ENCODE measurements at places on chromosomes 12 and 14.

DNA sequence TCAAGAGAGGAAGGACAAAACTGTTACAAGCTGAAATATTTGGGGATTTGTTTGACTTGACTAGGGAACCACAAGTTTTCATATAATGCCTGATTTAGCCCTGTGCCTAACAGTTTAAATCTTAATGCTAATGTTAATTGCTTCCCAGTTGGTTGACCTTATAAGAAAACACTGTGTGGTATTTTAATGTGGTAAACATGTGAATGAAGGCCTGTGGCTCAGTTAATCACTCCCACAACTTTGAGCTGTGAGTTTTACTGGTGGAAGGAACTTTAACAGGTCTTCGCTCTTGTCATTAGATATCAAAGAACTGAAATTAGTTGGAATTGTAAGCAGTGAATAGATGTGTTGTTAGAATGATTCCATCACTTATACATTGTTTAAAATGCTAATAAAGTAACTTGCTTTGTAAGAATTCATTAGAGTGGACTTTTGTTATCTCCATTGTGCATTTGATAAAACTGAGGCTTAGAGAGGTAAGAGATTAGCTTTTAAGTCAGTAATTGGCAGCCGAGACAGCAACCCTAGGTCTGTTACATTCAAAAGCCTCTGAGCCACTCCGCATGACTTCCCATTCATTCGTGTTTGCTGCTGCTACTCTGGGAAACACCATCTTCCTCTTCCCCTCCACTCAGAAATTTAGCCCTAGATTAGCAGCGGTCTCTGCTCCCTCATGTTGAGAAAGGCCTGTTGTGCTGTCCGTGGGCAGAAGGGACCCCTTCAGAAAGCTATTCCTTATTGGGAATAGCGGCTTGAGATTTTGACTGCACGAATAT, 1.0 kb upstream of the TBK1 start:
- no peak for DNase-seq

- DNase-seq: no peak
These were observed 1.3 kb downstream of the HVCN1 start for GRCh38 chr12:110687396-110688169.

DNA sequence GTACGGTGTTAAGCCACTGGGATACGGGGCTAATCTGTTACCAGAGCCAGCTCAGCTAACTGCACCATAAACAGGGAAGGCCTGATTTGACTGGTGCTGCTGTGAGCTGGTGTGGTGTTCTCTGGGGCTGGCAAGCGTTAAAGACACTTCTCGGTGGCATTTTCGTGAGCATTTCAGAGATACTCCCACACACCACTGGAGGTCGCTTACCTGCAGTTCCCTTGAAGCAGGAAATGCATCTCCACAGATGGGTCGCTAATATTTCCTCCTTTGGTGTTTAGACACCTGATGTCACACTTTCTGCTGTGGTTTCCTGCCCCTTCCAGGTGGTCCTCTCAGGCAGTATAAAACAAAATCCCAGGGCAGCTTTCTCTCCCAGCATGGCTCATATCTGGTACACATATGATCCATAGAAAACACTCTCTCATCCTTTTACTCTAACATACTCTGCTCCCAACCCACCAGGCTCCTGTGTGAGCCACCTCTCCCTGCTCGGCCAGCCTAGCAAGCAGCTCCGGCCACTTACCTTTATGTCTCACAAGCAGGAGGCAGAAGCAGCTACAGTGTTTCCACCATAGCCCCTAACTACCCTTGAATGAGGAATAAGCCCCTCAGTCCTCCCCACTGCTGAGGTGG, 129.9 kb upstream of the GRIN2B start:
- no peak for DNase-seq

DNA sequence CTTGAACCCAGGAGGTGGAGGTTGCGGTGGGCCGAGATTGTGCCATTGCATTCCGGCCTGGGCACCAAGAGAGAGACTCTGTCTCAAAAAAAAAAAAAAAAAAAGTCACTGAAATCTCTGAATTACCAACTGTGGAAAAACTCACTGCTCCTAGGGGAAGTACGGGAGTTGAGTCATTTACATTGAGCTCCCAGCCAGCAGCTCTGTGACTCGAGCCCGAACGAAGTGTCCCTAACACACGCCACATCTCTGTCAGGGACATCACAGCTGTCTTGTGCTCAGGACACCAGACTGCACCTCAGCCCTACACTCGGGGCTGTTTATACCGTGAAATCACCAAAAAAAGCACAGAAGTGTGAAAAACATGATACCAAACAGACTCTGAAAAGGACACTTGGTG, 21.1 kb downstream of the ATP6V0A2 start:
- no peak for DNase-seq

DNA sequence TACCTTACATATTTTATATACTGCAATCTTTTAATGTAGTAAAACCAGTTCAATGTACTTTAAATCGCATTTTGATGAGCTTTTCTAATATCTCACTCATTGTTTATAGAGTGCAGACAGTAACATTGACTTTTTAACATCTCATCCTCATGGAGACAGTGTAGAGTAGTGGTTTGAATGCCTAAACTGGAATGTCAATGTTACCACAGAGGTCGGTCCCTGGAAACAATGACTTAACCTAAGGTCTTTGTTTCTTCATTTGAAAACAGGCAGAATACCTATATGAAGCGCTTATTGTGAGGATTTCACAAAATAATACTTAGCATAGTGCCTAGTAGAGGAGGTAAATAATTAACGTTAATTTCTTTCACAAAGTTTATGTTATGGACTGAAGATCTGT, 5.0 kb downstream of the CDK17 start:
- DNase-seq: no peak

- DNase-seq: no peak
These were observed 75.5 kb upstream of the CPM start for GRCh38 chr12:69008520-69008919.

- DNase-seq: no peak
These were observed 1.5 kb downstream of the ATP2B1 start for GRCh38 chr12:89706986-89707702.

GRCh38 chr12:41923351-41923750, 221.3 kb downstream of the GXYLT1 start:
- DNase-seq: no peak

DNA sequence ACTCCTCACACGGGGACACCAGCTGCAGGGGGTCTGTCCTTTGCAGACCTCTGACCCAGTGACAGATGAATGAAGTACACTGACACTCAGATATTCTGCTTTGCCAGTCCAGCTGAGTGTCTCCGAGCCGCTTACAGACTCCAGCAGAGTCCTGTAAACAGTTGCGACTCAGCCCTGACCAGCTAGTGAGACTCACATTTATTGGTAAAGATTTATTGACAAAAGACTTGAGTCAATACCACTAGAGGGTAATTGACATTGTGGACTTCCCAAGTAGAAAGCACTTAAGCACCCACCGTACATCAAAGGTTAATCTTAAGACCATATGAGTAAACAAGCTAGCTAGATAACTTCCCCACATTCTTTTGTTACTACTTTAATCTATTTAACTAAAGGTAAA, 9.8 kb upstream of the FKBP4 start:
- no peak for DNase-seq

DNA sequence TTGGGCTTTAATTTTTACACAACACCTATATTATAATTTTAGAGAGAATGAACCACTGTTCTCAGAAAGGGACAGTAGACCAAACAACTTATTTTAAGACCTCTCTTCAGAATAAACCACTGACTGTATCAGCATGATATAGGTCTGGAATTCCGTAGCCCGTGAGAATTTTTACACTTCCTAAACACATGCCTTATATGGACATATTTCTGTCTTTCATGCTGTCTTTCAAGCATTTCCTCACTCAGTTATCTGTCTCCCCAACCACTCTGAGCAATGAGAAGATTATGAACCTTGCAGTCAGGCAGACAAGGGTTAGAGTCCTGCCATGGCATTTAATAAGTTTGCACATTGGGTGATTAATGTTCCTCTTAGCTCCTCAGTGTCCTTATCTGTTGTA, 17.4 kb upstream of the NEUROD4 start:
- no peak for DNase-seq

DNA sequence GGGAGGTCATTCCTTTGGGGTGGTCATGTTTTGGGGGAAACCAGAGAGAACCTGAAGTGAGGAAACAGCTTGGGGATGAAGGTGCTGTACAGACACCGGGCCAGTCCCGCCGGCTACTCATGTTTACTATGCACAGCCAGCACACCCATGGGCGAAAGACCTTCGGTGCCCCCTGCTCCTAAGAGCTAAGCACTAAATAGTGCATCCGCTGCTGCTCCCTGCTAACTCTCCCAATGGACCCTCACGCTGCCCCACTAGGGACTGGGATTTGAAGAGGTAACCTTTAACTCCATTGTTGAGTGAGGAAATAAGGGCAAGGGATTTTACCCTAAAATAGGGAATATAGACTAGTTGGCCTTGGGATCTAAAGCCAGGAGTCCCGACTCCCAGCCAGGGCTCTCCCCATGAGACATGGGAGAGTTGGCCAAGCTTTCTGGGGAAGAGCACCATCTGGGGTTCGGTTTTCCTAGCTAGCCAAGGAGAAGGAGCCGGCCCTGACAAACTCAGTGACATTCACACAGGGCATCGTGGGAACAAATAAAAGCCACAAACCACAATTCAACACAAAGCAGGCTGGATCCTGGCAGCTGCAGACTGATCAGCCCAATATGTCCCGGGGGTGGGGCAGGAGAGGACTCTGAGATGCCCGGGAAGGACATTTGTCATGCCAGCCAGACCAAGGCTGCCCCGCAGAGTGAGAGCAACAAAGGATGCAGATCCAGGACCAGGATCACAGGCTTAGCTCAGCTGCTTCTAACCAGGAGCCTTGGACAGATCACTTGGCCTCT, 91.7 kb downstream of the SINHCAF start:
- DNase-seq: no peak

DNA sequence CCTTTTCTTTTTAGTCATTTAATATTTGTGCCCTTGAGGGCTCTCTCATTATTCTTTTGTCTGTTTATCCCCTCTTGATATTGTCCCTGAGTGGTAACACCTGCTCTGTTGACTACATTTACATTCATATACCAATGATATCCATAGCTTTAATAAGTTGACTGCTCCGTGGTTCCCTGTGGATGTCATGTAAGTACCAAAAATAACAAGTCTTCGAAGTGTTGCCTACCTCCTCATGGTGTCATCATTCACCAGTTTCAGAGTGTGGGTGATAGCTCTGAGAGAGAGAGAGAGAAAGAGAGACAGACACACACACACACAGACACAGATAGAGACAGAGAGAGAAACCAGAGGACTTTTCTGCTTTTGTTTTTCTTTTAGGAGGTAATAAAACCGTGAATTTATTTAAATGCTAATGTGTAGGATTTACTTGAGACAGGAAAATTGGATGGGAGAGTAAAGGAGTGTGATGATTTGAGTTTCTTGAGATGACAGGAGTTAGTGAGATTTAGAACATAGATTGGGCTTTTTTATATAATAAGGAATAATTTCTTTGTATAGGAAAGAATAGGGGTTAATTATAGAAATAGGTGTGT, 52.2 kb downstream of the PAPOLA start:
- no peak for DNase-seq

DNA sequence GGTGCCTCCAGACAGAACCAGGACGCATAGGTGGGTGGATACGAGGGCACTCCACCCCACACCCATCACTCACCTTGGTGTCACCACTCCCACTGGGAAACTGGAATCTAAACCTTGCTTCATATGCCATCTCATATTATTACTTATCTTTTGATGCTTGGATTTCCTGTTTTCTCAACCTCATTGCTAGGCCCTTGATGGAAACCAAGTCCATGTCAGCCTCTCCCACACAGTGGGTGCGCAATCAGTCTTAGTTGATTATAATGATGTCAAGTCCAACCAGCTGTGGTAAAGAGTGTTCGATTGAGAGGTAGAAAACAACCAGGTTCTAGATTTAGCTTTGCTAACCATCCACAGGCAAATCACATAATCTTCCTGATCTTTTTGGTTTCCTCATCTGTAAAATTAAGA, 584 bp upstream of the DDHD1 start:
- no peak for DNase-seq

DNA sequence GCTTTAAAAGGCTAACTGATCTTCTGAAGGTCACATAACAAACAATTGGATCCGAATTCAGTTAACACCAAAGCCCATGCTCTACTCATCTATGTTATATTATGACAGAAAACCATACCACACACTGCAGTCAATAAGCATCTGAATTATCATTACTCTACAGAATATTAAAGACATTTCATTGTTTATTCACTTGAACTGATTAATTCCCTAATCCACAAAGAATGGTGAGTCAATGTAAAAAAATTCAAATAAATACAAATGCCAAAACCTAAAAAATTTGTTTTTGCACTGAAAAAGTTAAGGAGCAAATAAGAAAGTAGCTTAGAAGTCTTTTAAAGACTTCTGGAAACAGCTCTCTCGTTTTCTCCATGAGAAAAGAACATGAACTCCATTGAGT, 13.7 kb downstream of the NID2 start:
- no peak for DNase-seq

DNA sequence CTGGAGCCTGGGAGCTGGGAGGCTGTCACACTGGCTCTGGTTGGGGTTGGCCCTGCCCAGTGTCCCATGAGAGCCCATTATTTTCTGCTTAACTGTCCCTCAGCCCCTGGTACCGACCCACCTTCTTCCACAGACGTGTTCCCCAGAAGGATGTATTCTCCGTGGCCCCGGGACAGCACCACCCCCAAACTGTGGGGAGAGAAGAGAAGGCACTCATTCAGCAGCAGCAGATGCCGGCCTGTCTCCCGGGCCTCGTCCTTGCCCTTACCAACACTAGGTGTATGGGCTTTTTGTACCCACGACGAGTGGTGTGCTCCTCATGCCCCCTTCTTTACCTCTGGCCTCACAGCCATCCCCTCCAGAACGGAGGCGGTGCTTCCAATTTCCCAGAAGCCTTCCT, 38.1 kb downstream of the LRTM2 start:
- no peak for DNase-seq

DNA sequence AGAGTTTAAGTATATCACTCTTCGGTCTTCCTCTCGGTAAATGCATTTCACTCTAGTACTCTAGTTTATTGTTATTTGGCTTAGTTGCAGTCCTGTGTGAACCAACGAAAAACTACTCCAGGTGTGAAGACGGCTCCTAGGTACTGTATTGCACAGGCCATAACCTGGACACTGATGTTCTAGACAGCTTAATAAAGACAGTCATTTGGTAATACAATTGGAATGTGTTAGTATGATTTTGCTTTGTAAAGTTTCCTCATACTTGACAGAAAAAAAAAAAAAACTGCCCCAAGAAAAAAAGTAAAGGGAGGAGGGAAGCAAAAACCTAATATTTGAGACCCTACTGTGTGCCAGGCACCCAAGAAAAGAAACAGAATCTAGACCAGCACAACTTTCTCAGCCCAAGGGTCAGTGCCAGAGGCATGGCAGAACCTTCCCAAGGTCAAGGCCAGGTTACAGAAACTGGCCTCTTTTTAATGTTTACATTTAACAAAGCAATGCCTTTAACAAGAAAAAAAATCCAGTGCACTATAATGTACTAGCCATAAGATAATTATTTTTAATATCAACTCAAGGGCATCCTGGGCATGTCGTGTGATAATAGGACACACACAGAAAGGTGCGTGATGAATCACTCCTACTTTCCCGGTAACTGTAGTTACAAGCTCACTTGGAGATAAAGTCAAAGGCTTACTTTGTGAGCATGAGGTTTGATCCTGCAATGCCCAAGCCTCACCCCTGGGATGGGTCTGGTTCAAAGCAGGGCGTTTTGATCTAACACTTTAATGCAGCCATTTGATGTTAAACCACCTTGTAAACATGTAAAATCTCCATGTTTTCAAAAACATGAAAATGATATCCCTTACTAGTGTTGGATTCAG, 110.6 kb downstream of the BMP4 start:
- no peak for DNase-seq

Measured in activated CD4-positive, alpha-beta T cell treated with anti-CD3 and anti-CD28 coated beads, Interleukin-2, amount 50 U/mL, for 24 hours (primary cell).